ENCODE measurements at places on chromosomes 11 and 22.

DNA sequence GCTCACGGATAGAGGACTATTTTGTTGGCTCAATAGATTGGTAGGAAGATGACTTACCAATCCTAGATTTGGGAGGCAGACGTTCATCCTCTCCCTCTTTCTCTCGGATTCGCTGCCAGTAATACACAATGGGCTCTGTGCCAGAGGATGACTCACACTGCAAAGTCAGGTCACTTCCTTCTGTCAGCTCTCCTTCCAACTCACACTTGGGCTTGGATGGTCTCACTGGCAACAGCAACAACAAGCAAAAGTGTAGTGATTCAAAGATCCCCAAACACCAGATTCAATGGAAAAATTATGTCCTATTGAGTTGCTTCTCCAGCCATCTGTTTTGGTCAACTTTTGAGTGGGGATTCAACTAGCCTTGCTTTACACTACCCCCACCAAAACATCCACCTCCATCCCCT lies 21.7 kb upstream of the HSPA8 start:
- H3K27me3 ChIP-seq: no peaks in the 10 kb centered on the region
- DNase-seq: peak; percentile 94
- H3K36me3 ChIP-seq: no peaks in the 10 kb centered on the region
- no peak overlapping the region for H3K4me3 ChIP-seq
- H3K4me1 ChIP-seq: peaks cover 11% of the 10 kb centered on the region

DNA sequence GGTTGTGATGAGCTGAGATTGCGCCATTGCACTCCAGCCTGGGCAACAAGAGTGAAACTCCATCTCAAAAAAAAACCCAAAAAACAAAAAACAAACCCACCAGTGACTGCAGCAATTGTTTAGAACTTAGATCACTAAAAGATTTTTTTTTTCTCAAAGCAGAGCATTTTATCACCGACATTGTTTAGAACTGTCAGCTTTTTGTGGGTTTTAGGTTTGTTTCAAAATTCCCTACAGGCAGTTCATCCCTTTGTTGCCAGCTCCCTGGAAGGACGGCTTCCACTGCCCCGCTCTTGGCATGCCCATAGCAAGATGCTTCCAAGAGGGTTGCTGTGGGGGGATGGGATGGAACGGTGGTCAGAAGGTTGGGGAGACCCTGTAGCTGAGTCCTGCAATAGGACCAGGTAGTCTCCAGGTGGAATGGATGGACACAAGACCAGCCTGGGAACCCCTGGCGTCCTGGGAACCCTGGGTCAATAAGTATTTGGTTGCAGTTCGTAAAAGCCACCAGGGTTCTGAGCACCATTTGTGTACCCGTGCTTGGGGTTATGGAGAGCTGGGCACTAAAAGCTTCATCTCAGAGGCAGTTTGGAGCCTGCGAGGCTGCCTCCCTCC lies 46.7 kb downstream of the TSPAN18 start:
- DNase-seq: no peak
- H3K4me3 ChIP-seq: no peak overlapping the region
- H3K36me3 ChIP-seq: no peaks in the 10 kb centered on the region
- H3K4me1 ChIP-seq: peaks cover 72% of the 10 kb centered on the region

- H3K27ac ChIP-seq: no peak overlapping the region
- no peaks in the 10 kb centered on the region for H3K36me3 ChIP-seq
Observed at GRCh38 chr11:15926071-15926470, 430.3 kb downstream of the SOX6 start.

DNA sequence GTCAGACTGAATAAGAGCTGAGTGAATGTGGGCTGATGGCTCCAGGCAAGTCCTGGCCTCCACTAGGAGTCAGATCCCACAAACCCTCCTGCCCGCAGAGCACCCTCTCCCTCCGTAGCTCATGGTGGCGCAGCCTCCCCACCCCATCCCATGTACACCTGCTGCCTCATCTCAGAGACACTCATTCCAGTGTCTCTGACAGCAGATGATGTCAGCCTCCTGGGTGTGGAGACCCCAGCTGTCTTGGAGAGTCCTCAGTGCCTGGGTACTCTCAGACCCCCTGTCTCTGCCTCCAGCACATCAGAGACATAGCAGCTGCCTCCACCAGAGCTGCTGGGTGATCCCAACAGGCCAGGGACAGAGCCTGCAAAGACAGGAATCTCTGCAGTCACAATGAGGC lies 9.5 kb downstream of the IGLL5 start:
- H3K36me3 ChIP-seq: no peaks in the 10 kb centered on the region
- no peaks in the 10 kb centered on the region for H3K4me1 ChIP-seq
- no peak overlapping the region for H3K27ac ChIP-seq
- DNase-seq: no peak
- H3K4me3 ChIP-seq: no peak overlapping the region

- DNase-seq: no peak
- no peak overlapping the region for H3K27ac ChIP-seq
- no peaks in the 10 kb centered on the region for H3K36me3 ChIP-seq
Observed at GRCh38 chr22:43631201-43631600, 180.9 kb downstream of the EFCAB6 start.

DNA sequence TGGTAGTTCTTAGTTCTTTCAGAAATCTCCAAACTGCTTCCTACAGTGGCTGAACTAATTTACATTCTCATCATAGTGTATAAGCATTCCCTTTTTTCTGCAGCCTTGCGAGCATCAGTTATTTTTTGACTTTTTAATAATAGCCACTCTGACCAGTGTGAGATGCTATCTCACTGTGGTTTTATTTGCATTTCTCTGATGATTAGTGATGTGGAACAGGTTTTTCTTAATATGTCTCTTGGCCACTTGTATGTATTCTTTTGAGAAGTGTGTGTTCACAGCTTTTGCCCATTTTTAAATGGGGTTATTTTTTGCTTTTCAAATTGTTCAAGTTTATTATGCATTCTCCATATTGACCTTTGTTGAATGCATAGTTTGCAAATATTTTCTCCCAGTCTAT lies 459.3 kb downstream of the NTM start:
- no peaks in the 10 kb centered on the region for H3K27me3 ChIP-seq
- no peak for DNase-seq
- H3K4me3 ChIP-seq: no peak overlapping the region
- H3K36me3 ChIP-seq: no peaks in the 10 kb centered on the region
- H3K27ac ChIP-seq: no peak overlapping the region

- no peak overlapping the region for H3K4me3 ChIP-seq
- H3K4me1 ChIP-seq: no peaks in the 10 kb centered on the region
- DNase-seq: no peak
- no peaks in the 10 kb centered on the region for H3K27me3 ChIP-seq
Observed at GRCh38 chr22:37048133-37048532, 3.4 kb upstream of the KCTD17 start.

DNA sequence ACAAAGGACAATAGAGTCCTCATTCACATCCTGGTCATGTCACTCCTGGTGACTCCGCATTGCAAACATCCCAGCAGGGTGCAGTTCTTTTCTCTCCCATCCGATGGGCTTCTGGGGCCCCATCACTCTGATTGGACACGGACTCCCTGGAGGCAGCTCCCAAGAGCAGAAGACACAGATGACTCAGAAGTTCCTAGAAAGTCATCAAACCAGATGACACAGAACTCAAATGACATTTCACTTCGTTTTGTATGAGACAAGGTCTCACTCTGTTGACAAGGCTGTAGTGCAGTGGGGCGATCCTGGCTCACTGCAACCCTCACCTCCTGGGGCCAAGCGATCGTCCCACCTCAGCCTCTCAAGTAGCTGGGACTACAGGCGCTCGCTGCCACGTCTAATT lies 33.2 kb downstream of the ZNF195 start:
- H3K4me3 ChIP-seq: no peak overlapping the region
- no peak overlapping the region for H3K27ac ChIP-seq
- no peaks in the 10 kb centered on the region for H3K27me3 ChIP-seq
- H3K36me3 ChIP-seq: no peaks in the 10 kb centered on the region
- no peak for DNase-seq
- no peaks in the 10 kb centered on the region for H3K4me1 ChIP-seq

DNA sequence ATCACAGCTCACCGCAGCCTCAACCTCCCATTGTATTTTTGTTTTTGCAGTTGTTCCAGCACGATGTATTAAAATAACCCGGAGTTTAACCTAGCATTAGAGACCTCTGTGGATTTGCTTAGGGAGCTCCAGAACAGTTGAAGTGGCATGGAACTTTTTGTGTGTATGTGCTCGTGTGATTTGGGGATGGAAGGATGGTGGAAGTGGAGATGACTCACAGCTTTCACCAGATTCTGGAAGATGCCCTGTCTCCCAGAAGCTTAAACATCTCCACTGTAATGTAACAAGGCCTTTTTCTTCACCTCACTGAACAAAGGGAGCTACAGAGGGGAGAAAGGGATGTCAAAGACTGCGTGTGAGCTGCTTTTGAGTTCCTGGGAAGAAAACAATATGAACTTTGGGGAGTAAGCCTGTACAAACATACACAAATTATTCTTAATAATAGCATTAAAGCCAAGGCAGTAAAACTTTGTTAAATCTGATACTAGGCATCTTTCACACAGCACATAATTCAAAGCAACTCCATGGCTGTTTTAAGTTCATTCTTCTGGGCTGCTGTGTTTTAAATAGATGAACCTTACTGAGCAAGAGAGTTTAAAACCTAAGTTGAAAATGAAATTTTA lies 226.4 kb downstream of the ADAMTS15 start:
- no peak for DNase-seq
- H3K36me3 ChIP-seq: no peaks in the 10 kb centered on the region
- no peaks in the 10 kb centered on the region for H3K27me3 ChIP-seq
- H3K4me1 ChIP-seq: peaks cover 52% of the 10 kb centered on the region

DNA sequence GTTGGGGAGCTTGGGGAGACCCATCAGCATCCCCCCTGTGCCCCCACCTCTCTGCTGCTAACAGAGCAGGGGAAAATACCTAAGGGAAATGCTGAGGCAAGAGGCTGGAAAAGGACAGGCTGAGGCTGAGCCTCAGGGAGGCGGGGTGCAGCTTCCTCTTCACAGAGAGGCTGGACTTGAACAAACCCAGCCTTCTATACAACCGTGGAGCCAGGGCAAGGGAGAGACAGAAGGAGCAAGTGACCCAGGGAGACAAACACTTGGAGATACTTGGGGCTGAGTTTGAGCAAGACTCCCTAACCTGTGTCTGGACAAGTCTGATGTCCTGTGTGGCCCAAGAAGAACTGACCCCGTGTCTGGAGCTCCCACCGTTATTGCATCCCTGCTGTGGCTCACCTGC lies at the start of gene SLCO2B1:
TSS of gene SLCO2B1 (plus strand) at position 229 of the 400 bp plus-strand sequence. CDS start 275 bp downstream, outside the sequence.
- H3K4me3 ChIP-seq: peak within 1 kb of the TSS; percentile 42
- H3K4me1 ChIP-seq: peaks cover 60% of the 10 kb centered on the region
- peak within 1 kb of the TSS; percentile 46 for H3K27ac ChIP-seq
- H3K27me3 ChIP-seq: no peaks in the 10 kb centered on the region
- DNase-seq: no peak

DNA sequence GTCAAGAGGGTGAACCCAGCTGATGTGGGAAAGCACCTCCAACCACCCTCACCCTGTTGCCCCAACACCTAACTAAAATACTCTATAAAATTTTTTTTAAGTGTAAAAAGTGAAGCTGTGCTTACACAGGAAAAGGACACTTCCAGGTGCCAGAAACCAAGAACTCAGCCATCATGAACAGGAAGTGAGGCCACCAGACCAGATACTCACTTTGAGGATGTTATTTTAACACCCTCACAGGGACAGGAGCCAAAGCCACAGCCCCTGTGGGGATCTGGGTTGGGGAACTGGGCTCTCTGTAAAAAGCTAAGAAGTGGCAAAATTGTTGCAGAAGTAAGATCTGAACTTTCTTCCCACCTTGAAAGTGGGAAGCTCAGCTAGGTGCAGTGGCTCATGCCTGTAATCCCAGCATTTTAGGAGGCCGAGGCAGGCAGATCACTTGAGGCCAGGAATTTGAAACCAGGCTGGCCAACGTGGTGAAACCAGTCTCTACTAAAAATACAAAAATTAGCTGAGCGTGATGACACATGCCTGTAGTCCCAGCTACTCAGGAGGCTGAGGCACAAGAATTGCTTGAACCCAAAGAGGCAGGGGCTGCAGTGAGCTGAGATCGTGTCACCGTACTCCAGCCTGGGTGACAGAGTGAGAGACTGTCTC lies 3.8 kb downstream of the RSPH14 start:
- H3K4me1 ChIP-seq: peaks cover 12% of the 10 kb centered on the region
- DNase-seq: no peak
- no peak overlapping the region for H3K27ac ChIP-seq
- no peak overlapping the region for H3K4me3 ChIP-seq
- no peaks in the 10 kb centered on the region for H3K27me3 ChIP-seq
- H3K36me3 ChIP-seq: no peaks in the 10 kb centered on the region

GRCh38 chr11:74220376-74220775 lies 49.3 kb downstream of the PPME1 start:
- no peak overlapping the region for H3K27ac ChIP-seq
- H3K36me3 ChIP-seq: no peaks in the 10 kb centered on the region
- DNase-seq: no peak

GRCh38 chr11:130055617-130056016 lies 14.1 kb upstream of the APLP2 start:
- H3K27me3 ChIP-seq: no peaks in the 10 kb centered on the region
- DNase-seq: no peak
- no peak overlapping the region for H3K27ac ChIP-seq
- no peaks in the 10 kb centered on the region for H3K36me3 ChIP-seq

DNA sequence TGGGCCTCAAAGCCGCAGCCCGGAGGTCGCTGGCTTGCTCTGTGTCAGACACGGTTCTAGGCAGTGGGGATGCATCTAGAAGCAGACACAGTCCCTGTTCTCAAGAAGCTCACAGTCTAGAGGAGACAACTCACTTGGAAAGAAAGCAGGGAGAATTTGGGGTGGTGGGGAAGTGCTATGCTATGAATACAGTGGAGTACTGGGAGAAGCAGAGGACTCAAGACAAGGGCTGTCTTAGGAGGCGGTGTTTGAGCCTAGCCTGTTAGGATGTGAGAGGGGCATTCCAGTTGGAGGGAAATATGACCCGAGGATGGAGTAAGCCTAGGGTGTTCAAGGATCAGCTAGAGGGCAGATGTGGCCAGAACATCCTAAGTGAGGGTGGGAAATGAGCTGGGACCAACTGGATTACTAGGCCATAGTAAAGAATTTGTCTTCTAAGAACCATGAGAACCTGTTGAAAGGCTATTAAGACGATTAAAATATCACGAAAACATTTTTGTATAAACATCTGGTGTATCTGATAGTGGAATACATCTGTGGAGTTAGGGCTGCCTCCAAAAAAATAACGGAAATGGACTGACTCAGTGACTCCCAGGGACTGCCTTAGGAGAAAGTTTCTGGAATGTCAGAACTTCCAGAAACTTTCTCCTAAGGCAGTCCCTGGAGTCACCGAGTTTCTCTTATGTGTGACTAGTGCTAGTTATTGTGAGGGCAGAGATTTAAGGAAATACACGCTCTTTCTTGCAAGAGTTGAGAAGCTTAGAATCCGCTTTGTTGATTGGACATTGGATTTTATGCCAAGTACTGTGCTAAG lies 1.1 kb upstream of the PITPNB start:
- peak overlapping the region; percentile 99 for H3K27ac ChIP-seq
- H3K4me1 ChIP-seq: no peaks in the 10 kb centered on the region
- H3K27me3 ChIP-seq: no peaks in the 10 kb centered on the region
- peak; percentile 64 for DNase-seq
- peaks cover 3% of the 10 kb centered on the region for H3K36me3 ChIP-seq

- no peaks in the 10 kb centered on the region for H3K27me3 ChIP-seq
- H3K4me3 ChIP-seq: no peak overlapping the region
- DNase-seq: no peak
- H3K36me3 ChIP-seq: no peaks in the 10 kb centered on the region
- no peak overlapping the region for H3K27ac ChIP-seq
Observed at GRCh38 chr11:121540627-121541026, 87.9 kb upstream of the SORL1-AS1 start.

Data from right atrium auricular region (tissue), 2 donors.